ENCODE measurements at places on chromosomes 11 and 22.

- no peak for DNase-seq
Observed at GRCh38 chr11:93689240-93689639, 27.8 kb downstream of the CEP295 start.

- DNase-seq: no peak
Observed at GRCh38 chr22:34973926-34974325, 92.0 kb upstream of the ISX start.

DNA sequence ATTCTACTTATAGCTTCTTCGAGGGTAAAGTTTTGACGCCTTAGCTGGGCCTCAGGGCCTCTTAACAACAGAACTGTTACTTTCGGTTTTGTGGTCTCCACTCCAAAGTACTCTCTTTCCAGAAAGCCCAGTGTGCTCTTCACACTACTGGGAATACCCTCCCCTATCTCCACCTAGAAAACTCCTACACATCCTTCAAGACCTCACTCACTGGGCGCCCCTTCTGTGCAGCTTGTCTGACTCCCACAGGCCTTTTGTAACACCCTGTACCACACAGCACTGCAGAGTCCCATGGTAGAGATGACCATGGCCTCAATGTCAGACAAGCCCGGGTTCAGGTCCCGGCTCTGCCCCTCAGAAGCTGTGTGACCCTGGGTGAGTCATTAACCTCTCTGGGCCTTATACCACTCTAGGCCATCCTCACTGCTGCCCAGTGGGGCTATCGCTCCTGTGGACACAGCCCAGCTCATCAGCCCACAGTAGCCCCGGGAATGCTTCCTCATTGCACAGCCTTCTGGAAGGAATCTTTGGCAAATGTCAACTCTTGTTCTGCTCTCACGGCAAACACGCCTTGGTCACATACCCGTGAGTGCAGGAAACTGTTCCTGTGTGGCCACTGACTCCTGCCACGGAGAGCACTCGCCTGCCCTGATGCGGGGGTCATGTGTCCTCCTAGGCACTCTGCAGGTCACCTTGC is 51.4 kb downstream of the SHISAL1 start:
- no peak for DNase-seq

- peak; percentile 37 for DNase-seq
Observed at GRCh38 chr11:130448416-130449309, at the start of gene ADAMTS15. ADAMTS15 (plus strand) TSS chr11:130448645; CDS start chr11:130448974, 329 bp downstream.

- no peak for DNase-seq
Observed at GRCh38 chr11:71391352-71391751, 56.8 kb downstream of the DHCR7 start.

- DNase-seq: no peak
Observed at GRCh38 chr11:119351232-119351631, 4.7 kb upstream of the MFRP start.

DNA sequence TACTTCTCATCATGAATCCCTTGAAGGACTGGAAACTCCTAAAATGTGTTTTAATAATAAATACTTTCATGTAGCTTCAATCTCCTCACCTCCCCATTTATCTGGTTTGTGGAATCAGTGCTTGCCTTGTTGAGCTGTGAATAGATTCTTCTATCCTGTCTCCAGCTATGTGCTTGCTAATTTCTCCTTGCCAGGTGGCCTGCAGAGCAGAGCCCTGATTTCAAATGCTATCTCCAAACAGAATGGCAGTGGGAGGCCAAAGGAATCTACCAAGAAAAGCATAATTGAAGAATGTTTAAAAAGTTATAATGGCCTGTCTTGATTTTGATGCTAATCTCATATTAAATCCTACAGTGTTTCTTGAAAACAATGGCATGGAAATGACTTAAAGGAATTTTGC is 309.3 kb upstream of the CHORDC1 start:
- no peak for DNase-seq

- no peak for DNase-seq
Observed at GRCh38 chr11:2869134-2869526, 16.4 kb downstream of the CDKN1C start.

DNA sequence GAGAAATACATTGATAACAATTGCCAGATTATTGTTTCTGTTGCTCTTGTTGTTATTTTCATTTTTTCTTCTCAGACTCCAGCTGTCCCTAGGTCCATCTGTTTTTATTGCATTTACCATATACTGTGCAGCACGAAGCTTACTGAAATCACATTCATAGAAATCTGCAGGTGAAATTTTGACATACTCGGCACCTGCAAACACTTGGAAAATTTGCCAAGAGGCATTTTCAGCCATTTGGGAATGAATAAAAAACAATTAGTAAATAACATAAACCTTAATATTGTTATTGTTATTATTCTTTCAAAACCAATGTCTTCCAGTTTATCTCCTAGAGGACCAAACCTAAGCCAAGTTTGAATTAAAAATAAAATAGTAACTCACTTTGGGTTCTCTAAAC is 2357.2 kb downstream of the LRRC4C start:
- DNase-seq: no peak

DNA sequence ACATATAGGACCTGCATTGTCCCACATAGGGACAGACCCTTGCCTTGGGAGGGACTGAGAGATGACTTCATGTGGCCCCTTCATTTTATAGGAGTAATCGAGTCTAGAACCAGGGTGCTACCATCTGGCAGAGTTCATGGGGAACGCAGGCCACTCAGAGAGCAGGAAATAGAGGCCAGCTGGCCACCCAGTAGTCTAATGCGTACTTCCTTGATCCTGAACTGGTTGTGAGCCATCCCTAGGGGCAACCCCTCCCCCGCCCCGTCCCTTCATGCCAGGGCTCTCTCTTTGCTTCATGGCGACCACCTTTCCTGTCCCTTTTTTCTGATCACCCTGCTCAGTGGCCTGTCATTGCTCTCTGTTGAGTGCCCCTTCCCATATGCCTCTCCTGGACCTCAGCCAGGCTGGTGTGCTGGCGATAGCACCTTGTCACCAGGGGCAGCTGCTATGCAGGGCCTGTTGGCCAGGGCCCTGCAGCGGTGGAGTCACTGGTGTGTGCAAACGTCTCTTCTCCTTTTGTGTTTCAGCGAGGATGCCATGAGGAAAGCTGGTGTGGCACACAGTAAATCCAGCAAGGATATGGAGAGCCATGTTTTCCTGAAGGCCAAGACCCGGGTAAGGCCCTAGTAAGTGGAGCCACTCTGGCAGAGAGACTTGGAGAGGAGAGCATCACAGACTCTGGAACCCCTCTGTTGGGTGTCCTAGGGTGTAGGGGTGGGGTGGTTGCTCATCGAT is 29.3 kb downstream of the MED15 start:
- DNase-seq: no peak

DNA sequence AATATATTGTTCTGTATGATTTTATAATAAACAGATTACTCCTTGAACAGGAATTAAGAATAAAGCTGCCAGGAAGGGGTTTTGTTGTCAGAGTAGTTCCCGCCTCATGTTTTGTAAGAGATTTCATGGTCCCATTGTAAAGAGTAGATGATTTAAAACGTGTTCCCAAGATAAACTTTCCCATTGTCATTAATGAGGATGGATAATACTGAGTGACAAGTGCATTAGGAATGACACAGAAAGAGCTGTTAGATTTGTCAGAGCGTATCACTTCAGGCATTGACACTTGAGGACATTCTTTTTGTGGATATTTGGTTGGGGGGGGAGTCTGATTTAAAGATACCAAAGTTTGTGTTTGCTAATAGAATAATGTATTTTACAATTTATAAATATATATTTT is 147.0 kb downstream of the PAX6 start:
- DNase-seq: no peak

DNA sequence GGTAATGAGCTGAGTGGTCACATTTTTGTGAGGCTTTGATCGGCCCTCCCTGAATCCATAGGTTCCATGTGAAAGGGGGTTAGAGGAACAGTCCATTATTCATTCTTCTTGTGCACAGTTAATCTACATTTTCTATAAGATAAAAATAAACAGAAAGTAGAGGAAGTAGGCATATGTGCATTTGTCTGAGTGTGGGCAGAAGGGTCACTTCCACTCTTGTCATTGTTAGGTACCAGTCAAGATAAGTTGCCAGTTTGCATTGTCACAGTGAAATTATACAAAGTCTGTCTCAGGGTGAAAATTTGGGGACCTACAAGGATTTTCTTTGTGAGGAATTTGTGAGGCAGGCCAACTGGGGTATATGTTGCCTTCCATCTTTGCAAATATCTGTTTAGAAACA is 4.6 kb upstream of the APOL4 start:
- no peak for DNase-seq

DNA sequence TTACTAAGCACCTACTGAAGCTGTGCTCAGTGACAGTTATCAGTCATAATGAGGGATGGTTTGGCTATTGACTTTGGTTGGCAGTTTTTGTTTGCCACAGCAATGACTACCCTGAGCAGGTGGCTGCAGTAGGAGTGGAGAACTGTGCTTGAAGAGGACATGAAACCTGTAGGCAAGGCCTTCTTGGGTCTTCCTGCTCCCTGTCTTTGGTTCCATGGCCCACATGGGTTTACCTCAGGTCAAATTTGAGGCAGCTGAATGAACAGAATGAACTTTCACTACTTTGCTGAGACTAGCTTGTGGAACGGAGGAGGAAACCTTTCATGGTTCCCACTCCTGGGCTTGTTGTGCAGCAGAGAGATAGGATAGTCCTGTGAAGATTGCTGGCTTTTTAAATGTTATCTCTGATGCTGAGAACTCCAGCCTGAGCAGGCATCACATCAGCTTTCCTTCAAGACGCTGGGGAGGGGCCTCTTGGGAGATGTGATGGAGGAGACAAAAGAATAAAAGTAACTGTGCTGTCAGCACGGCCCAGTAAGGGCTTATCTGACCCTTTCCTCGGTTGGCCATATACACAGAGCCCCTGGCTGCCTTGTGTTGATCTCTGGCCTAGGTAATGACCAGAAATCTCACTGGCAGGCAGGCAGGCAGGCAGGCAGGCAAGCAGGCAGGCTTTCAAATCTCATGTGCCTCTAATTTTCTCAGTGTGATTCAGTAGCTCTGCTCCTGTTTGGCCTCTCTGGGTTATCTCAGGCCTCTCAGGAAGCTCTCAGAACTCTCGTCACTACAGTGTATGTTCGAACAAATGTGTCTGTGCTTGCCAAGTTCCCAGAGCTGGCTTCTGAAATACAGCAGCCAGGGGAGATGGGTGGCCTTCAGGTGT is 12.0 kb downstream of the STIM1 start:
- peak; percentile 51 for DNase-seq

DNA sequence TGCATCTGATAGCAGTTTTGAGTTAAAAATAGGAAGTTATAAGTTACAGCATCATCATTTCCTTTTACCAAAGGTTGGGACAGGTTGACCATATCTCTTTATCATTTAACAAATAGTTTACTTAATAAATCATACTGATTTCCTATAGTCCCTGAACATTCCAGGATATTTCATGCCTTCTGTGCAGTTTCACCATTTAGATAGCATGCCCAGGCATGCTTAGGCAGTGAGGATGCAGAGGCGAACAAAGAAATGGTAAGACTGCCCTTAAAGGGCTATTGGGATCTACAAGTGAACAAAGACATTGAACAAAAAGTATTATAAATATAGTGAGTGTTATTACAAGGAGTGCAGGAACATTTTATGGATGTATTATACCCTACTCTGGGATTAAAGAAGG is 96.4 kb downstream of the PRMT3 start:
- DNase-seq: no peak

GRCh38 chr11:27444801-27445215 is 27.8 kb downstream of the LGR4 start:
- DNase-seq: no peak

- peak; percentile 30 for DNase-seq
Observed at GRCh38 chr11:76206327-76207081, at the start of gene WNT11. WNT11 (minus strand) TSS chr11:76206502; CDS start chr11:76206407, 95 bp downstream.

DNA sequence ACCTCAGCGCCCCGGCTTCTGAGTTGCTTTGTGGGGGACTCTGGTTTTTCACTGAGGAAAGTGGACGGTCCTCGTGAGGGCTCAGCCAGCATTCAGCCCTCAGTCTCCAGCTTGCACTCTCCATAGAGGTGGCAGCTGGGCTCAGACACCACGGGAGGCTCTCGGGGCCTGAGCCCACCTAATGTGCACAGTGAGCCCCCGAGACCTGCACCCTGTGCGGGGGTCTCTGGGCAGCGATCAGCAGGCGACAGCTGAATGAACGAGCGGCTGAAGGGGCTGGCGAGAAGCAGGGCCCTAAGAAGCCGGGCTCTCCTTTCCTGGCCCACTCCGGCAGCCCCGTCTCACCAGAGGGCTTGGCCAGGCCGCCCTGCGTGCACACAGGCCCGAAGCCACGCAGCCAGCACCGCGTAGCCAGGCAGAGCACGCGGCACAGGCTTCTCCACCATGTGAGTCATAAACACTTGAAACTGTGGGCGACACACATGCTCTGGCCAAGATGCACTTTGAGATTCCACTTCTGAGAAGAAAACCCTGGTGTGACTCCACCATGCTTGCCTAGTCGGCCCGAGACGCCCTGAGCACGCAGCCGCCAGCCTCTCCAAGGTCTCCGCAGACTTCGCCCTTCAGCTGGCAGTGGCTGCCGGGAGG is 28.0 kb downstream of the TOLLIP start:
- DNase-seq: no peak

- DNase-seq: no peak
Observed at GRCh38 chr22:49916831-49917230, 1.4 kb downstream of the ALG12 start.

Measured in stimulated activated naive CD8-positive, alpha-beta T cell treated with anti-CD3 and anti-CD28 coated beads, Interleukin-15, amount 100 ng/mL, for 72 hours (primary cell).